ENCODE measurements at places on chromosomes 6 and 20. TPM values are rescaled to one million over a fixed set of nuclear protein-coding genes. Genes with fewer than 3 reads are reported as not detected.

CALHM6 gene
- not detected for total RNA-seq

SLC17A4 gene
- total RNA-seq = not detected

GNRH2 gene
- 0.83 TPM for total RNA-seq

BCL2L1 gene
- 120 TPM for total RNA-seq

OR2H1 gene
- total RNA-seq = not detected

DNA sequence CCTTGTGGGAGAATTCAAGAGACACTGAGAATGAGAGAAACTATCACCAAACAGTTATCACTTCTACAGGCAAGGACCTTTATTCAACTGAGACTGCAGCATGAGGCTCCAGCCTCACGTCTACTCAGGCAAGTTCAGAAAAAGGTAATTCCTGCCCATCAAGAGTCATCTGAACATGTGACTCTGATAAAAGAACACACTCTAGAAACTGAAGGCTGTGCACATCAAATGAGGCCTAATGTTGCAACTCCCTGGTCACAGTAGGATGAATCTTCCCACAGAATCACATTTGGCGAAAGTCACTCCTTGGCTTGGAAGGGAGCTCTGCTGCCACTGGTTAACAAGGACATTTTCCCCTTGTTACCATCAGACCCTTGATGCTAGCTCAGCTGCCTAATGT is 71.2 kb upstream of the EMILIN3 start:
- DNase-seq = no peak
- no peaks in the 10 kb centered on the region for H3K27me3 ChIP-seq
- H3K4me3 ChIP-seq = no peak overlapping the region
- H3K36me3 ChIP-seq = peaks cover 70% of the 10 kb centered on the region
